Fibroblast of mammary gland (primary cell): ENCODE measurements at places on chromosomes 7 and 10.
A peak's percentile ranks its signal among the peaks of the same experiment; 100 is the strongest.

DNA sequence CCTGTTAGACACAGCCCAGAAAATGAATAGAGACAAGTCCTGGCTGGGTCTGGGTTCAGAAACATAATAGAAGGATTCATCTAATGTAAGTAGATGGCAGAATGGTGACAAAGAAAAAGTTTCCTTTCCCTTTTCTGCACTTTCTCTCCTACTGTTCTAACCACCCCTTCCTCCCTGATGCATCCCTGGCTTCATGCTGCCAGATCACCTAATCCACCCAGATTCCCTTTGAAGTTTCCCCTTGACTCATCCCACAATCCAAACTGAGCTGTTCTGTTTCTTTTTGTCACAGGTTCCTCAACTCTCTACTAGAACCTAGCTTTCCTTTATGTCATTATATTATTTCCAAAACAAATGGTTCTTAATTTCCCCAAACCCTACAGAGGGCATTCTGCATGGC, 1.1 kb upstream of the MACC1 start:
- DNase-seq: no peak

GRCh38 chr10:33698033-33698432, 363.6 kb upstream of the NRP1 start:
- no peak for DNase-seq

DNA sequence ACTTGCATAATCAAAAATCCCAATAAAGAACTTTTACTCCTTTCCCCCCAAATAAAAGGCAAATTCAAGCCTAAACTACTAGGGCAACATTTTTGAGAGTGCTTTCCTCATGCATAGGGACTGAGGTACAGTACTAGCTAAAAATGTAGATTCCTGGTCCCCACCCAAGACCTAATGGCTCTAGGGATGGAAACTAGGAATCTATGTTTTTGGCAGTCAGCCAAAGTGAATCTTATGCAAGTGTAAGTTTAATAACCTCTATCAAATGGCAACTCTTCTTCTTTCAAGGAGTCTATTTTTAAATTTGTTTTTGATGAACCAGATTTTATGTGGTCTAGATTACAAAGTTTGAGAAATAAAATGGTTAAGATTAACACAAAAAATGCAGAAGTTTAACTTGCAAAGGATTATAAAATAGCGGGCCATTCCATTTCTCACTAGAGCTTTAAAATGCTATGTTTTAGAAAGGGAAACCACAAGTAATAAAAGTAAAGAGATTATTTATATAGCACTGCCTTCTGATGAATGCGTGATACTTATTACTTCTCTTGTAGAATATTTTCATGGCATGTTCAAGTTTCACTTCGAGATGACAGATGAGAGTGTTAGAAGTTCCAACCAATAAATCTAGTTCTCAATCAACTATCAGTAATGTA, 70.4 kb upstream of the MDFIC start:
- no peak for DNase-seq

- peak; percentile 22 for DNase-seq
Measured at GRCh38 chr10:30386801-30387588, 37.9 kb upstream of the MTPAP start.

GRCh38 chr10:12717981-12718707, 283.4 kb downstream of the CCDC3 start:
- peak; percentile 85 for DNase-seq

- no peak for DNase-seq
Measured at GRCh38 chr10:128469515-128469914, 343.3 kb upstream of the MKI67 start.

- DNase-seq: no peak
Measured at GRCh38 chr10:70607936-70608335, 5.4 kb upstream of the PRF1 start.

- no peak for DNase-seq
Measured at GRCh38 chr10:30576641-30577040, 52.9 kb downstream of the LYZL2 start.

- no peak for DNase-seq
Measured at GRCh38 chr7:140058517-140058916, 4.2 kb downstream of the PARP12 start.

DNA sequence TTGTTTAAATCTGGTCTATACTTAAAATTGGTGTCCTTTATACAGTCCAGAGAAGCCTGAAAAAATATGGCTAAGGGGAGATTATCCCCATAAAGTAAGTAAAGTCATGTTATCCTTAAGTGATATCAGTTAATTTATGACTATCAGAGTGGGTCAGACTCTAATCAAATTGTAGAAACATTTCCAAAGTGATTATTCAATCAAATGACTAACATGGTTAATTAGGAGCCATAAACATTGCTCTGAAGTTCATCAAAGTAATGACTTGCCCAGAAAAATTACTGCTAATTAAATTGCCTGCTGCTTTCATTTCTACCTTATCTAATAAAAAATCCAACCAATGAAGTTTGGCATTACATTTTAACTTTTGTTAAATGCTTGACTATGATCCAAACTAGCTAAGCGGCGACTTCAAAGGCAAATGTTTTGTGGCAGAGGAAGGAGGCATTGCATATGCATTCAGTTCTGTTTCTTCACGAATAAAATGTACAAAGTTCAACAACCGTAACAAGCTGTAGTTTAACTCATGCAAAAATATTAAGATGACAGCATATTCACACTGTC, 76.7 kb downstream of the ETV1 start:
- no peak for DNase-seq

DNA sequence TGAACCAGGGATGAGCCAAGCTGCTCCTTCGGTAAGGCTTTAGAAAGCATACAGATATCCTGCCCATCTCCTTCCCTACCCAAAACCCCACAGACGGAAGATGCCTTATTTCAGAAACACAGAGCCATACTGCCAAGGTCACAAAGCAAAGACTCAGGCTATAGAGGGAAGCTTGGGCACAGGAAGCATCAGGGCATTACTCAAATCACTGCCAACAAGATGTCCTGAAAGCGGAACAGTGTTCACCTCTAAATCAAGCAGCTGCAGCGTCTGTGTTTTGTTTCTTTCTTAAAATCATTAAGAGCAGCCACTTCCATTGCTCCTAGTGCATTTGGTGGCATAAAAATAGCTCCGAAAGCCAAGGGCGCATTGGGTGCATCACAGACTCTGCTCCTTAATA, 307.3 kb downstream of the SORCS1 start:
- no peak for DNase-seq

DNA sequence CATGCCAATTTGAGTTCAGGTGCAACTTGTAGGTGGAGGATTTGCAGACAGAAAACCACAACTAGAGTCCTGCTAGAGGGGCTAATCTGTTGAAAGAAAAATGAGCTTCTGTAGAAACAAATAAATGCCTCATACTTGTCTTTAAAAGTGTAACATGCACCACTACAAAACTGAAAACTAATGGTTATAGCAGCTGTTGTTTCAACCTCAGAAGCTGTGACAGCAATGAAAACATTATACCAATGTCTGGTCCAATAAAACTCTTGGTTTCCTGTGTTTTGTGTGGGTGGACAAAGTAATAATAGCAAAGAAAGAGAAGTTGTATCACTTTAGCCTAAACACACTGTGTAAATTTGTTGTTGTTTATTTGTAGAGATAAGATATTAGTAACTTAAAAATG, 3.4 kb upstream of the PPP1R9A start:
- DNase-seq: no peak

DNA sequence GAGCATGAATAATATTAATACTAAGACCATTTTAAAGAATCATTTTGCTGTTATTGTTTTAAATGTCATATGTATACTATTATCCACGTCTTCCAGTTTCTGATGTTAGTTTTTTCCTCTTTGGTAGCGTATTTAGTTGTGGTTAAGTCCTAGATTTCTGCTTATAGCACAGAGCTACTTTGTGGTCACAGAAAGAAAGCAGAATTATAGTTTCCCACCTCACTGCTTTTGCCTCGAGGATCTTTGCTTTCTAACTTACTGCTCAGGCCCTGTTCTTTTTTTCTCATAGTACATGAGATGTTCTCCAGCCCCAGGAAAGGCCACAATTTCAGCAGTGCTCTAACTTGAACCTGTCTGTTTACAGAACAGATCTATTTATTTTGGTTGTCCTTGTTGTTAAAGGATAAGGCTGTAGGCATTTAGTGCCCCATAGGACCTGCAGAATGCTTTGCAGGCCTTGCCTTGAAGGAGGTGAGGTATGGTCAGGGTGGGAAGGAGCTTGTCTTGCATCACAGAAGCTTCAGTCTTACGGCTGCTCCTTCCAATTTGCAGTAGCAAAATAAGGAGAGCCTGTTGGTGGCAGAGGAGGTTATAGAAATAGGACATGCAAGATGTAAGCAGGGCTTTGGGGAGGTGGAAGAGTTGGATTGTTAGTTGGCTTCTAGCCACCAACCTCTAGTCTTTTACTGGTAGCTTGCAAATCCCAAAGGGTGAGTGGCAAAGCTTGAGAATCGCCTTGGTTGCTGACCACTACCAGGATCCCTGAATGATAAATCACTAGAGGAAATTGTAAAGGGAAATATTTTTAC, 129.1 kb downstream of the LRRC4 start:
- no peak for DNase-seq

DNA sequence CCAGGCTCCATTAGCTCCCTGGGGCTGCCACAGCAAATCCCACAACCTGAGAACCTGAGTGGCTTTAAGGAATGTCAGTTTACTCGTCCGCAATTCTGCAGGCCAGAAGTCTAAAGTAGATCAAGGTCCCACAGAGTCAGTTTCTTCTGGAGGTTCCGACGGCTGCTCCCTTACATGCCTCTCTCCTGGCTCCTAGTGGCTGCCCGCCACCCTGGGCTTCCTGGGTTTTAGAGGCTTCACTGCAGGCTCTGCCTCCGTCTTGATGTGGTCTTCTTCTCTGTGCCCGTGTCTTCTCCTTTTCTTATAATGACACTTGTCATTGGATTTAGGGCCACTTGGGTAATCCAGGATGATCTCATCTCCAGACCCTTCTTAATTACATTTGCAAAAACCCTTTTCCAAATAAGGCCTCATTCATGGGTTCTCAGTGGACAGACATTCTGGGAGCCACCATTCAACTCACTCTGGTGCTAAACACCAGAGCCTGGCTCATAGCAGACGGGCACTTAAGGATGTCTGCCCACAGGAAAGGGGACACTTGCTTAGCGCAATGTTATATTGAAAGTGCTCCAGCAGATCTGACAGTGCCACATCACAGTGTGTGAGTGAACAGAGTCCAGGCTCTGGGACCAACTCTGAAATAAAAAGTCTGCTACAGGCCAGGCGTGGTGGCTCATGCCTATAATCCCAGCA, 77.6 kb downstream of the VWC2 start:
- no peak for DNase-seq

- peak; percentile 77 for DNase-seq
Measured at GRCh38 chr7:73892003-73892999, 31.3 kb downstream of the TMEM270 start.

- no peak for DNase-seq
Measured at GRCh38 chr10:115441907-115442545, 348.9 kb downstream of the ATRNL1 start.

GRCh38 chr7:86733783-86734182, 90.1 kb downstream of the GRM3 start:
- DNase-seq: peak; percentile 10

DNA sequence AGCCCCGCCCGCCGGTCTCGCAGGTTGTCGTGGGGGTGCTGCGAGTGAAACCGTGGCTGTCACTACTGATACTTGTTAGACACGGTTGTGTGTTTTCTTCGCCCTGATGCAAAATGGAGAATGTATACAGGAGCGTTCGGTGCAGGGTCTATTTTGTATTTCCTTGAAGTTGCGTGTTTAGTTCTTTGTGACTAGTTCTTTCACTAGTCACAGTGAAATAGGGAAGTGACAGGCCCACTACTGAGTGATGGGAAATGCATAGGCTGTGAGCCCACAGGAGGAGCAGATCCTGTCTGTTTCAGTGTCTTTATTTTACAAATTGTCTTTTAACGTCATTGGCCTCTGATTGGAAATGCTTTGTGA, 675 bp downstream of the ABRAXAS2 start:
- no peak for DNase-seq

DNA sequence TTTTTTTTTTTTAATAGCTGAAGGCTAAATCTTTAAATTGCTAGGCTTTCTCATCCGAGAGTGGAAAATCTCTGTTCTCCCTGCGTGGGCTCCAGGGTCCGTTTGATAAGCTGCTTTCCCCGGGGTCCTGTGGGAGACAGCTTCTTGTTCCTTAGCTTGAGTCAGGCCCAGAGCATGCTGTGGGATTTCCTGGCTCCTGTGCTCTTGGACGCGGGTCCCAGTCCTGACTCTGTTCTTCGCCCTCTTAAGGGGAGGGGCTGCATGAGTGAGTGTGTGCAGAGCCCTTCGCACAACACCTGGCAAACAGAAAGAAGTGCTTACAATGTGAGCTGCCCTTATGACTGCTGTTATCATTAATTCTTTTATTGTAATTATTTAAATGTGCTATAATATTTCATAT, 133.5 kb downstream of the TACC2 start:
- DNase-seq: no peak

DNA sequence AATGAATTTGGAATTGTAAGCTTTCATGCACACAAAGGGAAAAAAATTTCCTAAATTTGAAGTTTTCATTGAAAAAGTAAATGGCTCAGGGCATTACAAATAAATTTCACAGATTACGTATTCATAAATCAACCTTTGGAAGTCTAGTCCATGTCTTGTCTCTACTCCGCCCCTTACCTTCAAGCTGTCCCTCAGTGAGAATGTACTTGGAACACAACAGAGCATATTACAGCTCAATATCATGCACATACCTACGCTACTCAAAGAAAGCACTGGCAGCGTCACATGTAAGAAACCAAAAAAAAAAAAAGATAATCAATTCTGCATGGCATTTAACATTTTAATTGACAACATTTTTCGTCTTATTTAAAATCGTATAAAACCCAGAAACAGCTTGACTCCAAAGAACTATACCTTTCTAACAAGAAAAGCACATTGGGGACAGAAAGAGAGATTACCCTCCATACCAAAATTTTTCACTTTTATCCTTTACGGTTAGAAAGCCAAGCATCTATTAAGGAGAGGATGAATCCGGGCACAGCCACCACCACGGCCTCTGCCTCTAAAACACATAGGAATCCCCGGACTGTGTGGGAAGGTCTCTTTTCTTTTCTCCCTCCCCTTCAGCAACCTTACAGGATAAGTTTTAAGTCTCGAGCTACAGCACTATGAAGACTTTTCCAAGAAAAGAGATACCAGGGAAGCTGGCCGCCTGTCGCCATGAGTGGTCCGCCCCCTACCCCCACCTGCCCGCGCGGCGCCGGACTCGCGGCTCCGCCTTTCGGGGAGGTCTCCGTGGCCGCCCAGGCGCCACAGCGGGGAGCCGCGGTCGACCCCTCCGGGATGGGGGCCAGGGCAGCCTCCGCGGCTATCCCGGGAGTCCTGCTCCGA, 1.1 kb downstream of the JMJD1C start:
- DNase-seq: peak; percentile 23
